Airway epithelial cell (primary cell): ENCODE measurements at places on chromosomes 4 and X. TPM values are rescaled to one million over a fixed set of nuclear protein-coding genes. Genes with fewer than 3 reads are reported as not detected.

The IL2 gene
- not detected in 2 replicates for total RNA-seq

The CSN1S1 gene
- total RNA-seq = not detected in 2 replicates

The CCDC158 gene
- total RNA-seq = not detected in 2 replicates

The DKK2 gene
- total RNA-seq = 0.49 and 0.56 TPM in 2 replicates

The NEK1 gene
- 3.3 and 5.3 TPM in 2 replicates for total RNA-seq

The CLDN22 gene
- total RNA-seq = not detected in 2 replicates

The FGA gene
- not detected in 2 replicates for total RNA-seq

The FGF13 gene
- total RNA-seq = not detected in 2 replicates

The ARHGAP36 gene
- total RNA-seq = not detected in 2 replicates

The RAI2 gene
- total RNA-seq = not detected in 2 replicates

The EDA2R gene
- 0.60 and 1.7 TPM in 2 replicates for total RNA-seq

The SPP1 gene
- total RNA-seq = not detected in 2 replicates

The SPANXA2 gene
- not detected in 2 replicates for total RNA-seq

The SSX4B gene
- total RNA-seq = not detected in 2 replicates

The TRIM61 gene
- 0.79 and 1.2 TPM in 2 replicates for total RNA-seq
